ENCODE measurements at places on chromosomes 7 and 10.

DNA sequence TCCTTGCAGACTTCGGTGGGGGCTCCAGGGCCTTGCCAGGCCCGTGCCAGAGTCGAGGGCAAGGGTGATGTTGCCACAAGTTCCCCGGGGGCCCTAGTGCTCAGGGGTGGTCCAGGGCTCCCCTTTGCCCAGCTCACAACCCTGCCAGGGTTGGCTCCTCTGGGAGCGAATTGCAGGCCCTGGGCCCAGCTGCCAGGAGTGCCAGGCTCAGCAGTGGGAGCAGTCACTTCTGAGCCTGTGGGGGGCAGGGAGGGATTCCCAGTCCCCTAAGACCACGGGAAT is 43.8 kb downstream of the TCERG1L start:
- no peak for DNase-seq

- no peak for DNase-seq
Measured at GRCh38 chr10:59894114-59894513, 12.2 kb downstream of the CCDC6 start.

DNA sequence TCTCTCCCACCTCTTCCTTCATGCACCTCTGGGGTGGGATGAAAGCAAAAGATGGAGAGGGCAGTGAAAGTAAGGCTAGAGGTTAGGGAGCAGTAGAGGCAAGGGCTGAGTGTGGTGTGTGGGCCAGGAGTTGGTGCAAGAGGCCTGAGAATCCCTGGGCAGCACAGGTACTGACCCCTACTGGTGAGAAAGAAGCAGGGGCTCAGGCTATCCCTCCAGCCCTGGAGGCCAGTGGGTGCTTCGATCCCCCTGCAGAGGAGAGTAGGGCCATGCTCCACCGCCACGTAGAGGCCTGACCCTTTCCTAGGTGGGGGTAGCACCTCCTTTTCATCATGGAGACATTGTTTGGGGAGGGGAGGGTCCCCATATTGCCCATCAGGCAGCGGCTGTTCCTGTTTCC is 9.8 kb downstream of the CDHR1 start:
- no peak for DNase-seq

- DNase-seq: no peak
Measured at GRCh38 chr7:151390598-151391357, 19.1 kb downstream of the WDR86 start.

- DNase-seq: no peak
Measured at GRCh38 chr10:92265687-92266258, 25.1 kb downstream of the CPEB3 start.

- DNase-seq: no peak
Measured at GRCh38 chr10:97737770-97738265, 890 bp downstream of the ZFYVE27 start.

DNA sequence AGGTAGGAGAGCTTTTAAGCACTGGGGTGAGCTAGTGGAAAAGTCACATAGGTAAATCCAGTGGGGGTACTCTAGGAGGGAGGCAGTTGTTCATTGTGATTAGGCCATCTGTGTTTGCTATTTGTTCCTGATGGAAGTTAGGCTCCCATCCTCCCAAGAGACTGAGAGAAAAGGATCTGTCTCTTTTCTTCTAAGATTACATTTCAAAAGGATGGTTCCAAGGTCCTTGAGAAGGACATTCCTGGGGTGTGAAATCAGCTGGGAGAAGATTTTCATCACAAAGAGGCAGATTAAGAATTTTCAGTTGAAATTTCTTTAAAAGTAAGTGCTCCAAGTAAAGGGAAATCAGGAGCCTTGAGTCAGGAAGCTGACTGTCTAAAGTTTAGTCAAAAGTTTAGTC is 210.8 kb upstream of the CSTF2T start:
- no peak for DNase-seq

- no peak for DNase-seq
Measured at GRCh38 chr7:99386584-99387238, 12.2 kb downstream of the ARPC1B start.

- DNase-seq: no peak
Measured at GRCh38 chr7:33854801-33855350, 50.5 kb upstream of the BMPER start.

GRCh38 chr10:116545756-116546155 is at the start of gene PNLIP:
PNLIP (plus strand) TSS chr10:116545931; CDS start chr10:116546093, 162 bp downstream.
- no peak for DNase-seq
